ENCODE measurements at places on chromosomes 6 and 20.
A peak's percentile ranks its signal among the peaks of the same experiment; 100 is the strongest.

DNA sequence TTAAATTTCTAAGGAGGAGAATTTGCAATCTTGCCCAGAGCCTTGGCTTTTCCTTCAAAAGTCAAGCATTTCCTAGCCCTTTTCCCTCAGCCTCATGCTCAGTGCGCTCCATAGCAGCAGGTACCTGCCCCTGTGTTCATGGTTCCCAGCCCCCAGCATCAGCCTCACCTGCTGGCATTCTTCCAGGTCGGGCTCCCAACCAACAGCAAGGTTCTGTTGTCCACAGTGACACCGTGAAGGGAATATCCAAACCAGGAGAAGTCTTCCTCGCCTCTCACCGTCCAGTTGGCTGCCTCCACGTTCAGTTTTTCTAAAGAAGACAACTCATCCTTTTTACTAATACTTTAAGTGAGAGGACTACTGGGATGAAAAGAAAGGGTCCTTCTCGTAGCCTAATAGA, 42.7 kb downstream of the GPLD1 start:
- DNase-seq: no peak

DNA sequence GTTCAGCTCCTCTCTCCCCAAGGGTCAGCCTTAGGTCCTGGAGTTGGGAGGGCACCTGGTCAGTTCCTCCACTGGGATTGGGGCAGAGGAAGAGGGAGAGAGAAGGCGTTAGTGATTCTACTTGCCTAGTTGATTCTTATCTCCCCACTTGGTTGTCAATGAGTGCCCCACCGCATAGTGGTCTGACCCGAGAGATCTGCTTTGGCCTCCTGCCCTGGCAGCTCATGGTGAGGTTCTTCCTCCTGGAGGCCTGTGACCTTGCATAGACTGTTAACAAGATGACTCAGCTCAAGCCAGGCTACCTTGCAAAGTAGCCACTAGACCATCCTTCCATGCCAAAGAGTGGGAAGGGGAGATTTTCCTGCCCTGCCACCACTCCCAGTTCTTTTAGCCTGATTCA, 160.6 kb downstream of the TMEM200A start:
- no peak for DNase-seq

DNA sequence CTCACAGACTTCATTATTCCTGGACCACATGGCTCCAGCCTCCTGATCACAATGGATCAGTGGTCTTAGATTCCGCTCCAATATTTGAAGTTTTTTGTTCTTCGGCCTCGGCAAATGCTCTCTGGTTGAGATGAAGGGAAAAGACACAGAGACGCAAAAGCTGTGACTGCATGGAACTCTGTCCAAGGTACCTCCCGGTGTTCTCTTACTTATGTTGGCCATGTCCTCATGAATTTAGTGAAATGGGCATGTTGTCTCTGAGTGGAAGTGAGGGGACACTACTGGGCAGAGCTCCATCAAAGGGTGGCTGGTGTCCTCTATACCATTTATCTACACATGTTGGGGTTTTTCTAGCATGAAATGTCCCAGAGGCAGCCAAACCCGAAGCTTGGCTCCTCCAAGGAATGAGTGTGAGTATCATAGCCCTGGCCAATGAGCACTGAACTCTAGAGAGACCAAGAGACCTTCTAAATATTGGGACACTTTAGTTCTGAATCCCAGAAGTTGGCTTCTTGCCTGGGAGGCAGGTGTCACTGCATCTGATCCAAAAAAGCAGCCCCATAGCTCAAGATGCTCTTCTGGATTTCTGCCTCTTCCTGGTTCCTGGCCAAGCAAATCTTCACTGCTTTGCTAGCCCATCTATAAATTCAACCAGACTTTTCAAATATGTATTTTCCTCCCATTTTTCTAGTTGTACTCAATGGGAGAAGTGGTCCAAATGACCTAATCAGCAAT, 34.1 kb downstream of the HLA-G start:
- no peak for DNase-seq

DNA sequence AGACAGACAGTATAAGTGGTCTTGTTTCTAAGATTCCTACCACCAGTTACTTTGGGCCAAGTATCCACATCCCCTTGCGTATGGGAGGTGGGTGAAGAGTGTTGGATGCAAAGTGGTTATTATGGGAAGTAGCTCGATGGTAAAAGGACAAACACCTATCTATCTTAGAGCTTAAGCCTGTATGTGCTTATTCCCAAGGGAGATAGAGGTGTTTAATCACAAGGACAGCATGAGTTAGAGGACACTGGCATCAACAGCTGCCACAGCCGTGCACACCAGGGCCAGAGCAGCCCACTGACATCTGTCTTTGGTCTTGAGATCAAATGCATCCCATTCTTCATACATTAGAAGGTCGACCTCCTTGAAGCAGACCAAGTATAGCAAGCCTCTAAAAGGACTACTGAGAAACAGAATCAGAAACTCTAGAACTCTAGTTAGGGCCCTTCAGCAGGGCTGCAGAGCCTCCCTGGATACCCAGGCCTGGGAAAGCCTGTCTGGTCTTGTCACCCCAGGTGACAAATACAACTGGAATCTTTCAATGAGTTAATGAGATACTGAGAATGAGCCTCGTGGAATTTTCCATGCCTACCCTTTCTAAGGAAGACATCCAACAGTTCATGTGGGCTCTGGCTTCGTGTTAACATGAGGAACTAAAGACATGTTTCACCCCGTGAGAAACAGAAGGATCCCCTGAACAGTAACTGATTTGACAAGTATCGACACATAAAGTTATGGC, 28.7 kb downstream of the TXNDC5 start:
- DNase-seq: no peak

DNA sequence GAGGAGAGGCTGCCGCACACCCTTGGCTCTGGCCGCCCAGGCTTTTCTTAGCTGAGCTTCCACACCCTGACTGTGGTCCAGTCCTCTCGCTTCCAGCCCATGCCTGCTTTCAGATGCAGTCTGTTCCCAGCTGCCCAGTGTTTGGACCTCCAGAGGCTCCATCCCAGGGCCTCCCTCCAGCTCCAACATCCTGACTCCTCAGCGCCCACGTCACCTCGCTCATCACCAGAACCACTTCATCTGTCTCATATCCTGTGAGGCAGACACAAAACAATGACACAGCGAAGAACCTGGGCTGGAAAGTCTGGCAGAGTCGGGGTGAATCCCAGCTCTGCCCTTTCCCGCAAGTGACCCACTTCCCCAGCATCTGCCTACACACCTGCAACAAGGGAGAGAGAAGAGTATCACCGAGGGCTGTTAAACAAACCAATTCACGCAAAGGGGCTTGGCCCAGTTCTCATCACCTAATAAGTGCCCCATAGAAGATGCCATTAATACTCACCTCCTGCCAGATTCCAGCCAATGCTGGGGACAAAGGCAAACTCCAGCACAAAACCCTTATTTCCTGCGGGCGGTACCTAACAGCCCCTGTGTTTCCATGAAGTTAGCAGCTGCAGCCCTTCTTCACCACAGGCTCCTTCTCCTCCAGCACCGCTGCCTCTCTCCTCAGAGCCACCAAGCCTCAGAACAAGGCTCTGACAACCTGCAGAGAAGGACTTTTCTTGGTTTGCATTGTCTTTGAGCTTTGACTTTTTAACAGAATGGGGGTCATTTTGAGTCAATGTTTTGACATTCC, 133.4 kb upstream of the CDH4 start:
- DNase-seq: no peak

- no peak for DNase-seq
Measured at GRCh38 chr20:24668791-24669190, 199.4 kb downstream of the SYNDIG1 start.

GRCh38 chr6:89611666-89612065, 26.9 kb downstream of the LYRM2 start:
- no peak for DNase-seq

GRCh38 chr6:35497571-35498421, 917 bp upstream of the TEAD3 start:
- no peak for DNase-seq

DNA sequence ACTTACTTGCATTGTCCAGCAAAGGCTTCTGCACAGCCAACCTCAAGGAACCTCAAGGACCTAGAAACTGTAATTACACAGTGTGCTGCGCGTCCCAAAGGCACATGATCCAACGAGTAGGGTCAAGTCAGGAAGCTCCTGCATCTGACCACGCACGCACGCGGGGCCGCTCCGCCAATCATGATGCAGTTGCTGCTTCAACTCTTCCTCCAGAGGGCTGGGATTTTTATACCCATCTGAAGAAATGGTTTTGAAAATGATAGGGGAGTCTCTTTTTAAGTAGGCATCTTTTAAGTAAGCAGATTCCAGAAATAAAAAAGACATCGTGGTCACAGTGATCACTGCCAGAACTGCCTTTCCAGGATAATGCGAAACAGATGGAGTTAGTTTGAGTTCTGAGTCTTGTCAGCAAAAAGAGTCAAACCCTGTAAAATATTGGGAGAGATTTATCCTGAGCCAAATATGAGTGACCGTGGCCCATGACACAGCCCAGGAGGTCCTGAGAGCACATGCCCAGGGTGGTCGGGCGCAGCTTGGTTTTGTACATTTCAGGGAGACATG, 34.0 kb downstream of the KIF25 start:
- no peak for DNase-seq

DNA sequence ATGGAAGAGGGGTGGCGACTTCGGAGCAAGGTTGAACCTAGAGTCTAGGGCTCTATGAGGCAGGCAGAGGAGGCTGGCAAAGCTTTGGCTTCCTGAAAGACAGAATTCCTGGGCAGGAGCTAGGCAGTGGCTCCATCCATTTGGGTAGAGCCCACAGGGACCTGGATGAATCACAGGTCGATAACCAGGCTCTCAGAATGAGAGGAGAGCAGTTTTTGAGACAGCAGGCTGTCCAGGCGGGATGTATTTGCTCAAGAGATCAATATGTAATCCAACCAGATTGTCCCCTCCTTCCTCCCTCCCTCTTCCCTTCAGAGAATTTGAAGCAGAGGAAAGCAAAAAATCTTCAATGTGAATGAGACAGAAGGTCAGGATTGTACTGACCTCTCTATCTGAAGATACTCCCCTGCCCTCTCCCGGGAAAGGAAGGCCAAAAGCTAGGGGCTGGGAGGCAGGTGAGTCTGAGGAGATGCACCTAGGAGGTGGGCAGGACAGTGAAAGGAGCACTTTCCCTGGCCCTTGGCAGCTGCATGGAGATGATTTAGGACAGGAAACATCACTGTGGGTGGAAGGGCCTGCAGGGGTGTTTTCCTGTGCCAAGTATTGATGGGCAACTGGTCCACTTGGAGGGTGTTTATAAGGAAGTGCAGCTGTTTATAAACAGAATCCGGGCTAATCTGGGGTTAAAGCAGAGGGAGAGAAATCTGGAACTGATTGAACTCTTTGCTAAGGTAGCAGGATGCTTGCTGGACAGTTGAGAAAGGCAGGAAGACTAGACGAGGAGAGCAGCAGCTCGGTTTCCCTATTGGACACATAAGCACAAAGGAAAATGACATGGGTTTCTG, 212.4 kb upstream of the LRFN2 start:
- DNase-seq: no peak

DNA sequence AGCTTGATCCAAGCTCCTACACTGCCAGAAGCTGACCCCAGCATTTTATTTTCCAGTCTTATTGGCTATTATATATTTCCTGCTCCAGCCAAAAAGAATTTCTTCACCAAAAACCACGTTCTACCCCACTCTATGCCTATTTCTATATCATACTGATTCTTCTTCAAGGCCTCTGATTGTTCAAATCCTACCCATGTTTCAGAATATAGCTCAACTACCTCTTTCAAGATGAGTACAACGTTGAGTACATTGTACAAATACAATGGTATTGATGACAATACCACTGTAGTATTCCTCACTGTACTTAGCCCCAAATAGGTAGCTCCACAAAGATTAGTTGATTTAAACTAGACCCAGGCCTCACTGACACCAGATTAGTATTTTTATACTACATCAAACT, 31.0 kb downstream of the ASCC3 start:
- DNase-seq: no peak

- DNase-seq: peak; percentile 31
Measured at GRCh38 chr20:57346477-57346876, 4.6 kb upstream of the RAE1 start.

GRCh38 chr6:17907406-17908229, 79.8 kb downstream of the KIF13A start:
- DNase-seq: no peak

- DNase-seq: no peak
Measured at GRCh38 chr20:43942667-43943285, 28.1 kb downstream of the TOX2 start.

- no peak for DNase-seq
Measured at GRCh38 chr6:34729631-34730470, 27.5 kb upstream of the SNRPC start.

DNA sequence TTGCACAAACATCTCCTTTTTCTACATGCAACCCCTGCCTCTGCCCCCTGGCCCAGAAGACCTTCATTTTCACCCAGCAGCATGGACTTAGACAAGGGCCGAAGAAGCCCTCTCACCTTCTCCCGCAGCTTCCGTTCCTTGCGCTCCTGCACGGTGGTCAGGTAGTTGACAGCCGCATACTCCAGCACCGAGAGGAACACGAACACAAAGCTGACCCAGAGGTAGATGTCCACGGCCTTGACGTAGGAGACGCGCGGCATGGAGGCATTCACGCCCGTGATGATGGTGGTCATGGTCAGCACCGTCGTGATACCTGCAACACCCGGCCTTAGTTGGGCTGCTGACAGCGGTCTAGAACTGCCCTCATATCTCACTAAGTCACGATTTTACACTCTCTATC, 47.1 kb upstream of the GABRR1 start:
- DNase-seq: no peak

DNA sequence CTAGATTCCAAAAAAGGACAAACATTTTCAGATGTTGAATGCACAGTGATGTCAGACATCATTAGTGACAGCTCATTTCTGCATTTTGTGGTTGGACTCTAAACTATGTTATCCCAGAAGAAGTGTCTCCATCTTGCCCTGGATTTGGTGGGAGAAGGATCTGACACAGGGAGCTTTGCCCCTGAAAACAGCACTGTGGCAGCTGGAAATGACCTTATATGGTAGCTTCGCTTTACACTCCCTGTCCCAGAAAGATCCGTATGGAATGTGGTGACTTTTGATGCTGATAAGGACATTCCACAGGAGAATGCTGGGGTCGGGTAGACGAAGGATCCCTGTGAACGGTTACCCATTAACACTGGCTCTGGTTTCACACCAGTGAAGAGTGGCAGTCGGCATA, 87.2 kb upstream of the EDN1 start:
- DNase-seq: no peak

DNA sequence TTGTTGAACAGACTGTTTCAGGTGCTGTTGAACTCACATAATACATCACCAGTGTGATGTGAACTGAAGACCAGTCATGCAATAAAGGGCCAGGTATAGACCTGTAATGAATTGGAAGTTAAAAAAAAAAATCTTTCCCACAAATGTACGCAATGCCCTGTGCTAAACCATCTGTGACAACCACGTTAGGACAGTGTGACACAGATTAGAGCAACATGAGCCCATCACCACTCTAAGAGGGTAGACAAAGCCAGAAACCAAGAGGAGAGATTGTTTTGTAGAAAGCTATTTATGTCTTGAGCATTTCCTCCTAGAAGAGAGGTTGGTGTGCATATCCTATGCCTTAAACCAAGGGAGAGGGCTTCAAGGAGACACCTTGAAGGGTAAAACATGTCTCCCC, 77.0 kb upstream of the BEND6 start:
- DNase-seq: no peak
